ENCODE measurements at places on chromosomes 11 and 22.

DNA sequence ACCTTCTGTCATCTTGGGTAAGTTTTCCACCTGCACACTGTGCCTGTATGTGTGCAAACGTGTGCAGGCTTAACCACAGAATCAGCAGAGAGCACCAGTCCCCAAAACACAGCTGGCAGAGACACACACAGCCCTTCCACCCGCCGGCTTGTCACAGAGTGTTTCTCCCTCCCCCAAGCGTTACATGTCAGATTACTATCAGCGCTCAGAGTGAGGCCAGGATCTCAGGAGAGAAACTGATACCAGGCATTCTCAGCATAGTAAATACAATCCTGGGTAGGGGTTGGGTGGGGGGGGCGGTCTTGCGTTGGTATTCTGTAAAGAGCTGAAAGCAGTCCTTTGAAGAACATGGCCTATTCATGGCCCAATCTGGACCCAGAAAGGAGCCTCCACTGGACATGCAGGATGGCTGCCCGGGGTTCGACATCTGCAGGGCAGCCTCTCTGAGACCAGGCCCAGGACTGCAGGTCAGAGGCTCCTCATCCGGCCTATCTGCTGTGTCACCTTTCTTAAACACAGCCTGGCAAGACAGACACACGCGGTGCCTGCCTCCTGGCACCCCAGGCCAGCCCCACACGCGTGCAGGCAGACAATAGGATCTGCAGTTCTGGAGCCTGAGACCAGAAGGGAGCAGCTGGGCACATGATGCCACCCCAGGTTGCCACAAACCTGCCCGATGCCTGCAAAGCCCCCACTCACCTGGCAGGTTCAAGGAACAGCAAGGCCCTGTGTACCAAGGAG, 1.7 kb downstream of the OSBPL5 start:
- peak; percentile 47 for DNase-seq

GRCh38 chr22:25080855-25081254, 118.8 kb upstream of the CRYBB3 start:
- DNase-seq = no peak

- DNase-seq = no peak
Observed at GRCh38 chr22:43449205-43449830, 37.5 kb downstream of the MPPED1 start.

DNA sequence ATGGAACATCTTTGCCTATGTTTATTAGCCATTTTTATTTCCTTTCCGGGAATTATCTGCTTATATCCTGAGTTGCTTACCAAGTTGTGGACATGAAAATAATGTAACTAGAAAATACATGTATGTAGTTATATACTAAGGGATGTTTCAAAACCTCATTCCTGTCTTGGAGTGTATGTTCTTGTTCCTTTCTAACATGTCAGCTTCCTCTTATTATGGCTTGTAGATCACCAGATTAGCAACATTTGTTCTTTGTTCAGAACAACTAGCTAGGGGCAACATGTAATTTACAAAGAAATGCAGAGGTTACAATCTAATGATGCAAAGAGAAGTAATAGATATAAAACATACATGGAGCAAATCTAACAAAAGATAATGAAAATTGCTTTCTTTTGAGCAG, 13.1 kb upstream of the TMEM123 start:
- DNase-seq = no peak

GRCh38 chr11:34830648-34831047, 85.5 kb downstream of the APIP start:
- no peak for DNase-seq

DNA sequence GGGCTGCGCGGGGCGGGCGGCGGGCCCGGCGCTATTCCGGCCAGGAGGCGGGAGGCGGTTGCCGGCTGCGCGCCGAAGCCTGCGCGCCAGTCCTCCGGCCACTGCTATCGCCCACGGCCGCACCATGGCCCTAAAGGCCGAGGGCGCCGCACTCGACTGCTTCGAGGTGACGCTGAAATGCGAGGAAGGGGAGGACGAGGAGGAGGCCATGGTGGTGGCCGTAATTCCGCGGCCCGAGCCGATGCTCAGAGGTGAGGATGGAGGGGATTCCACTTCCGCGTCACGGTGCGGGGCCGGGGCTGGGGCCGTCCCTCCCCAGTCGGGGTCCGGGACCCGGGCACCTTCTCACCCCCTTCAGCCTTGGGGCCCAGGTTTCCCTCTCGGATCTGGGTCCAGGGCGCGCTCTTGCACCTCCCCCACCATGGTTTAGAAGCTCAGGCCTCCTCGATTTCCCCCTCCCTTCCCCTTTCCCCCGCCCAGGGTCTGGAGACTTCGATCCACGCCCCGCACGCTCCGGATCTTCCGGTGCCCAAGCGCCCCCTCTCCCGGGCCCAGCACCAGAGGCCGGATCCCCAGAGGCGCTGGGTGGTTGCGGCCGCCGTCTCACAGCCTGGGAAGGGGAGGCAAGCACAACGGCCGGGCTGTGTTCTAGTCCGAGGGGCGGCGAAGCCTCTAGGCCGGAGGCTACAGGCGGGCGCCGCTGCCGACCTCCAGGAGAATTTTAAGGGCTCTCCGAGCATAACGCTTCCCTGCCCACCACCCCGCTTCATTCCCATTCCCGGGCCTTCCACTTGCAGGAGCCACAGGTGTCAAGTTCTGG, 517 bp downstream of the SPINDOC start:
- DNase-seq = peak; percentile 93

DNA sequence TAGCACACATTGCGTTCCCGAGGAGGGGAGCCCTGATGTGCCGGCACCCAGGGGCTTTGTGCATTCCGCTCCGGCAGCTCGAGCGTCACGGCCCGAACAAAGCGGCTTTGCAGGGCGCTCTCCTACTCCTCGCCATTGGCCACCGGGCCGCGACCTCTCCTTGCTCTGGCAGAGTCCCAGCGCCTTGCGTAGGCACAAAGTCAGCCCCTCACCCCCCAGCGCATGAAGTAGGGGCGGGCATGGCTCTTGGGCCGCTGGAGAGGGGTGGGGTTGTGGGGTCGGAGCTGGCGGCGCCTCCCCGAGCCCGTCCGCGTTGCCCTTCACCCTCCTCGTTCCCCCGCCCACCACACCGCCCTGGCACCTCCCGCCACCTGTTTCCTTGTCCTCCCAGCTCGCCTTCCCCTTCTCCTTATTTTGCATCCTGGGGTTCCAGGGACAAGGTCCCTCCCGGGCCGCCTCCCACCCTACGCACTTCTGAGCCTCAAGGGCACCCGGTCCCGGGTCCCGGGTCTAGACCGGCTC, 753 bp upstream of the PPARA start:
- DNase-seq = peak; percentile 47

GRCh38 chr11:63427971-63428508, 58.5 kb downstream of the SLC22A9 start:
- DNase-seq = no peak

GRCh38 chr11:10401696-10402392, 53.2 kb upstream of the AMPD3 start:
- DNase-seq = no peak

DNA sequence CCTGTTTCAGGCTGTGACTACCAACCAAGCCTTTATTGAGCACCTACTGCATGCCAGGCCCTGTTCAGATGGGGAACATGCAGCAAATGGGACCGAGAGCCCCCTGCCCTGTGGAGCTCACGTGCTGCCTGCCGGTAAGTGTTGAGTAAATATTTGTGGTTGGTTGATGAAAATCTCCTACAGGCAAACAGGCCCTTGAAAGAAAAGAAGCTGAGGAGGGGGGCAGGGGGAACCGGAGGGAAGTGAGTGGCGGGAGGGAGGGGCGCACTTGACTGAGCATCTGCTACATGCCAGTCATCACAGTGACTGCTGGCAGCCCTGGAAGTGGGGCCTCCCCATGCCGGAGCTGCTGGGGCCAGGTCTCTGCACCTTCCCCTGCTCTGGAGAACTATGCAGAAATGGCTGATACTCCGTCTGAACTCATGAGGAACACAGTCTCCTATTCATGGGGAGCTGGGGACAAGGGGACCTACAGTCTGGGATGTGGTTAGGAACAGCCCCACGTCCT, 34.2 kb downstream of the MACROD1 start:
- DNase-seq = no peak

DNA sequence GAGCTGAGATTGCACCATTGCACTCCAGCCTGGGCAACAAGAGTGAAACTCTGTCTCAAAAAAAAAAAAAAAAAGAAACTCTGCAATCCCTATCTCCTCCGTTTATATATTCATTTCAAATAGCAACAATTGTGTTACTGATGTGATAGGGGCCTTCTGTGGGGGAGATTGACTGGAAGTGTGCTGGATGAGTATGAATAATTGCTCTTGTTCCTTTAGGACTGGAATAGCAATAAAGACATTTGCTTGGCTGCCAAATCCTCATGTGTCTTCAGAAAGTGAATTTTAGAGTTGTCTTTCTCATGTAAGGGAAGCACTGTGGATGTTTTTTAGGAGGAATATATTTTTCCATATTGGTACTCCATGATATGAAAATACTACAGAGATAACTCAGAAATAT, 21.1 kb upstream of the ME3 start:
- DNase-seq = no peak
